ENCODE measurements at places on chromosomes 5 and 9. TPM values are rescaled to one million over a fixed set of nuclear protein-coding genes. Genes with fewer than 3 reads are reported as not detected.

GRCh38 chr5:106784846-106785245 lies 885.9 kb downstream of the EFNA5 start:
- DNase-seq = no peak

GRCh38 chr5:147575598-147575997 lies 65.7 kb upstream of the DPYSL3 start:
- no peak for DNase-seq

C1QTNF2 gene
- not detected for total RNA-seq

- no peak for DNase-seq
These were observed 14.6 kb upstream of the F2RL1 start for GRCh38 chr5:76804266-76804665.

DNA sequence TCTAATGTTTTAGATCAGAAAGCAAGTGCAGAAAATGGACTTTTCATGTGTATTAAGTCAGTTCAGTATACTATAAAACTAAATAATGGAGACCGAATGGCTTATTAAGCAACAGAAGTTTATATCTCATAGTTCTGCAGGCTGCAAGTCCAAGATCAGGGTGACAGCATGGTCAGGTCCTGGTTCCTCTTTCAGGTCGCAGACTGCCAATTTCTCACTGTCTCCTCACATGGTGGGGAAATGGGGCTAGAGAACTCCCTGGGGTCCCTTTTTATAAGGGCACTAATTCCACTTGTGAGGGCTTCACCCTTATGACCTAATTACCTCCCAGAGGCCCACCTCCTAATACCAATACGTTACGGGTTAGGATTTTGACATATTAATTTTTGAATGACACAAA lies 48.7 kb downstream of the RICTOR start:
- no peak for DNase-seq

FAM153A gene
- total RNA-seq = 58.1 TPM

DNA sequence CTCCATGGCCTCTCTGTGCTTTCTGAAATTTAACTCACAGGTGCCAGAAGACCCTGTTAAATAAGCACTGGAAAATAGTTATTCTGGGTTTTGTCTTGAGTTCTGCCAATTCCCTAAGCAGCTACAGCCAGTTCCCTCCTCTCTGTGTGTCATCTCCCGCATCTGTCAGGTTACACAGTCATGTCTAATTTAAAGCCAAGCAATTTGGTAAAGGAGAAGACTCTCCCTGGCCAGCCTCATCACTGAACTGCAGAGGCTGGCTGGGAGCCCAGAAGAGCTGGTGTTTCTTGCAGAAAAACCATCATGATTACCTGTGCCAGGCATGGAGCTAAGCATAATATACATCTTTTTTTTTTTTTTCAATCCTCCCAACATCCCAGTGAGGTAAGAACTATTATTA lies 141.3 kb upstream of the ZNF366 start:
- no peak for DNase-seq

- DNase-seq = no peak
These were observed 532.2 kb upstream of the TUSC1 start for GRCh38 chr9:26210338-26210851.

SLC22A4 gene
- 2.9 TPM for total RNA-seq

GRCh38 chr5:117475919-117476318 lies 901.3 kb upstream of the SEMA6A start:
- no peak for DNase-seq

DNA sequence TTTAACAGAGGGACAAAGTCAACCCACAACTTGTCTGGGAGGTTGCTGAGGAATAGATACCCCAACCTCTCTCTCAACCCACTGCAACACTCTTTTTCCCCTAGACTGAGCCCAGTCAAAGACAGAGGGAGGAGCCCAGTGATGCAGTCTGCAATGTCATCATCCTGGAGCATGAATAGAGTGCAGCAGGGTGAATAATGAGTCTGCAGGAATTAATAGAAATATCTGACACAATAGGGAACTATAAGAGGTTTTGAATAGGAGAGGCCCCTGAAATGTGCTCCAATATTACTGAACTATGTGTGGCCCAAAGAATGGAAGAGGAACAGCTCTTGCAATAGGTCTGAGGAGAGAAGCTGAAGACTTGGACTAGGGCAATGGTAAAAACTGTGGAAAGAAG lies 59.1 kb downstream of the PDCD1LG2 start:
- no peak for DNase-seq

DNA sequence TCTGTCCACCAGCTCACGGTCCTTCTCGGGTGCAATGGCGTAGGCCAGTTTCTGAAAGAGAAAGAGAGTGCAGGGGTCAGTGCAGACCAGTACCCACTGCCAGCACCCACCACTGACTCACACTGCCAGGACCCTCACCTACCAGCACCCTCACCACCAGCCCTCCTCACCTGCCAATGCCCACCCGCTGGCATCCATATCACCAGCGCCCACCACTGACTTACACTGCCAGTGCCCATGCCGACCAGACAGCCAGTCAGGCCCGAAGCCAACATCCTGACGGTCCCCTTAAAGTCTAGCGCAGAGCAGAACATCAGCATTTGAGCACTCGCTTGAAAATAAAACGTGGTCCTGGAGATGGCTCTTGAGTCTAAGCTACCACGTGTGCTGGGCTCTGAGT lies 44.3 kb downstream of the SLC6A3 start:
- no peak for DNase-seq

GRCh38 chr9:14207352-14207995 lies 106.5 kb downstream of the NFIB start:
- no peak for DNase-seq

- DNase-seq = no peak
These were observed 291.1 kb upstream of the TLE4 start for GRCh38 chr9:79280691-79281090.

- DNase-seq = no peak
These were observed 23.5 kb downstream of the DAB2IP start for GRCh38 chr9:121674952-121675351.

GRCh38 chr5:145856285-145856818 lies 16.5 kb downstream of the GRXCR2 start:
- peak; percentile 42 for DNase-seq

GRCh38 chr9:123957731-123958130 lies 27.8 kb upstream of the DENND1A start:
- DNase-seq = no peak

DNA sequence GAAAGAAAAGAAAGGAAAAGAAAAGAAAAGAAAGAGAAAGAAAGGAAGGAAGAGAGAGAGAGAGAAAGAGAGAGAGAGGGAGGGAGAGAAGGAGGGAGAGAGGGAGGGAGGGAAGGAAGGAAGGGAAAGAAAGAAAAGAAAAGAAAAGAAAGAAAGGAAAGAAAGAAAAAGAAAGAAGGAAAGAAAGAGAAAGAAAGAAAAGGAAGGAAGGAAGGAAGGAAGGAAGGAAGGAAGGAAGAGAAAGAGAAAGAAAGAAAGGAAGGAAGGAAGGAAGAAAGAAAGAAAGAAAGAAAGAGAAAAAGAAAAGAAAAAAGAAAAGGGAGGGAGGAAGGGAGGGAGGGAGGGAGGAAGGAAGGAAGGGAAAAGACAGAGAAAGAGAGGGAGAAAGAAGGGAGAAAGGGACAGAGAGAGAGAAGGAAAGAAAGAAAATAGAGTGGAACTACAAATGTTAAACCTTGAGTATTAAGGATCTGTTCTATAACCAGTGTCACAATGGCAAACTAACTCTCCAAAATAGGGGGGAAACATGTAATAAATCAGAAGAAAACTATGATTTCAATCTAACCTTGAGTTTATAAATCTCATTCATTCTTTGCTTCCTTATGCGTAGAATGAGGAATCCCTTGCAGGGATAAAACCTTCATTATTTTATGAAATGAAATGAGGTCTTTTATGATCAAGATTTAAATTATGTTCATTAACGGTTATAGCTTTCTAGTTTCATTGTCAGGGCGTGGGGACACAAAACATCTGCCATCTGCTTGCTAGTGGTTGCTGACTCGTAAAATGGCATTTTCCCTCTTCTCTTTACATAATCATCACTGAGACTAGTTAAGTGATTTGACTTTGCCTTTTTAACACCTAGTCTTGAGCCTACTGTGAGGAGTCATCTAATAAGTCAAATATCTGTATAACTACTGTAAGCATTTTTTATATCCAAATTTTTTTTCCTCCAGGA lies 40.7 kb upstream of the RAD23B start:
- no peak for DNase-seq
